ENCODE measurements at places on chromosomes 16 and 17. TPM values are rescaled to one million over a fixed set of nuclear protein-coding genes. Genes with fewer than 3 reads are reported as not detected.

DNA sequence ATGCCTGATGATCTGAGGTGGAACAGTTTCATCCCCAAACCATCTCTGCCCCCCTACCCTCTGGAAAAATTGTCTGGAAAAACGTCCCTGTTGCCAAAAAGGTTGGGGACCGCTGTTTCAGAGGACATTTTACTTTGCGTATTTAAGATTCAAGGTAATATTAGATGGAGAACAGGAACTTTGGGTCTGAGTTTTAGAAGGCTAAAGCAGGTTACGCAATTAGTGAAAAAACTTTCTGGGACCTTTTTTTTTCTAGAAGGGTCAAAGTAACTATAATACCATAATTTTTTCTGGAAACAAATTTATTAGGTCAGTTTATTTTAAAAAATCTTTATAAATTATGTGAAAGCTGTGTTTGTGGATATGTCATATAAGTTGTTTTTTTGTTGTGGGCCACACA lies 5.8 kb downstream of the TANC2 start:
- no peaks in the 10 kb centered on the region for H3K36me3 ChIP-seq
- no peak overlapping the region for H3K27ac ChIP-seq
- no peaks in the 10 kb centered on the region for H3K27me3 ChIP-seq
- no peaks in the 10 kb centered on the region for H3K4me1 ChIP-seq

Gene TP53TG3C
- not detected for total RNA-seq

GRCh38 chr17:68431661-68432071 lies 25.6 kb downstream of the WIPI1 start:
- H3K4me1 ChIP-seq, result no peaks in the 10 kb centered on the region
- no peak overlapping the region for H3K4me3 ChIP-seq
- H3K36me3 ChIP-seq, result peaks cover 8% of the 10 kb centered on the region
- DNase-seq, result no peak

- H3K4me3 ChIP-seq, result no peak overlapping the region
- H3K27me3 ChIP-seq, result no peaks in the 10 kb centered on the region
- H3K36me3 ChIP-seq, result no peaks in the 10 kb centered on the region
- no peaks in the 10 kb centered on the region for H3K4me1 ChIP-seq
- H3K27ac ChIP-seq, result no peak overlapping the region
These were observed 18.0 kb upstream of the ABCA5 start for GRCh38 chr17:69344939-69345338.

DNA sequence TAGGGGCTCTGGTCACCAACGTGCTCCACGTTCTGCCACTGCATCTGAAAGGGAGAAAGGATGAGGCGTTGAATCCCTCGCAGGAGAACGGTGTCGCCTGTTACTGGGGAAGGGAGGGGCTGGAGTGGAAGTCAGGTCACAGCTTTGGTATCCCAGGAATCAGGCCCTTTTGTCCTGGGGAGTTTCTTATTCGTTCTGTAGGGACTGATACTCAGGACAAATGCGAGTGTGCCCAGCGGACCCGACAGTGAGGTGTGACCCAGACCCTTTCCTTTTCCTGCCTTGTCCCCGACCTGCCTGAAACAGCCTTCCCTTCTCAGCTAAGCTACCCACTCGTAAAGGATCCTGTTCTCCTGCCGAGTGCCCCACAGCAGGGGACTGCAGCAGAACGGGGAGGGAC lies 177.5 kb downstream of the VPS53 start:
- no peak overlapping the region for H3K4me3 ChIP-seq
- H3K27me3 ChIP-seq, result no peaks in the 10 kb centered on the region
- no peak overlapping the region for H3K27ac ChIP-seq
- no peak for DNase-seq
